Uterus (tissue), 4 donors: ENCODE measurements at places on chromosomes 11 and 22. TPM values are rescaled to one million over a fixed set of nuclear protein-coding genes. Genes with fewer than 3 reads are reported as not detected.

DNA sequence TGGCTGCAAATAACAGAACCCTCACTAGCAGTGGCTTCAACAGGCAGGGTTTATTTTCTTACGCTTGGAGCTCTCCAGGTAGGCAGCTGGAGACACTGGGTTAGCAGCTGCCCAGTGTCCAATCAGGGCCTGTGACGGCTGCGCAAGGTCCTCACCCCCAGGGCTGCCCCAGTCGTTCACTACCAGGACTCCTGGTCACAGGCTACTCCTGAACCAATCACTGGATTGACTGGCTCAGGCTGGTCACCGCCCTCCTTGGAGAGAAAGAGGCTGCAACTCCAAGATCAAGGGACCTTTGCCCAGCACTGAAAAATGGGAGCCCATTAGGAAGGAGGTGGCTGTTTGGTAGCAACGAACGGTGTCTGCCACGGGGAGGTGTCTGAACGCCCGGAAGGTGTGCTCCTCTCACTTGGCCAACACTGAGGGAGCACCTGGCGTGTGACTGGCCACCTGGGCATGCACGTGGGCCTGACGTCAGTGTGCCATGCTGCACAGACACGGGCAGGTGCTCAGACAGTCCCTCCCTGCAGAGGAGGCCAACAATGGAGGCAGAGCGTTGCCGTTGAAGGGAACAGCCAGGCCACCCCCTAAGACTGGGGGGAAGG is 5.1 kb downstream of the ARSA start:
- DNase-seq, result no peak
- peaks cover 4% of the 10 kb centered on the region for H3K4me1 ChIP-seq
- no peaks in the 10 kb centered on the region for H3K27me3 ChIP-seq
- no peak overlapping the region for H3K4me3 ChIP-seq
- H3K27ac ChIP-seq, result no peak overlapping the region

GRCh38 chr11:66701432-66702240 is 23.9 kb upstream of the RBM4B start:
- no peak for DNase-seq
- no peak overlapping the region for H3K27ac ChIP-seq
- no peaks in the 10 kb centered on the region for H3K36me3 ChIP-seq
- no peak overlapping the region for H3K4me3 ChIP-seq
- H3K27me3 ChIP-seq, result no peaks in the 10 kb centered on the region
- H3K4me1 ChIP-seq, result no peaks in the 10 kb centered on the region

The PGA3 gene
- 0.35 TPM for total RNA-seq

The MS4A6E gene
- not detected for total RNA-seq

The OR56A1 gene
- not detected for total RNA-seq
